ENCODE measurements at places on chromosomes 3 and 15.

DNA sequence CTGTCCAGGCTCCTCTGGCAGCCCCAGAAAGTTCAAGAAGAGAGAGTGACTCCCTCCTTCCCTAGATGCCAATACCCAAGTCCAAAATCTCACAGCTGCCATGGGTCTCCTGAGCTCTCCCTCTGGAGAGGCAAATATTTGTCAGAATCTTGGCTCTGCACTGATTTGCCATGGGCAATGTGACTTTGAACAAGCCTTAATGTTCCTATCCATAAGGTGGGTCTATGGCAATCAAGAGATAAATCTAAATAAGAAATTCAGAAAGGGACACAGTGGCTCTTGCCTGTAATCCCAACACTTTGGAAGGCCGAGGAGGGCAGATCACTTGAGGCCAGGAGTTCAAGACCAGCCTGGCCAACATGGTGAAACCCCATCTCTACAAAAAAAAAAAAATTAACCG, 12.4 kb upstream of the WNT7A start:
- DNase-seq, result no peak

DNA sequence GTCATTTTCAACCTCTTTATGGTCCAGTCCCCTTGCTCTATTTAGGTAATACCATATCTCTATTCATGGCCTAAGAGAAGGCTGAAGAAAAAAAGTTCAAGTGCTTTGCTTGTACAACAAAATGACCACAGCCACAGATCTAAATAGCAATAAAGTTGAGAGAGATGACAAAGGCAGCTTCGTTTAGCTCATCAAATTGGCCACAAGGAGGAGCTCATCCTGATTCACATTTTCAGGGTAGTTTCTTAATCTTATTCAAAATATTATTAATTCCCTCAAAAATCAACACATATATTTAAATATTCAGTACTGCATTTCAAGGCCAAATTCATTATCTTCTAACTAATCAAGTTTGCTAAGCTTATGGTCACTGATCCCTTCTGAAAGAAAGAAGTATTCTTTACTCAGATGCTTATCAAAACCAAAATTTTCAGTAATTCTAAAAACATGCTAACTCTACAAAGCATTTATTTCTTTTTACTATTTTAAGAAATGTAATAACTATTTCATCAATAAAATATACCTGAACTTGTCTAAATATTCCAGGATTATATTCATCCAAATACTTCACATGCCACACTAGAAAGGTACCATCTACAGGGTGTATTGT, 85.5 kb downstream of the DMXL2 start:
- DNase-seq, result no peak

- DNase-seq, result no peak
Measured at GRCh38 chr3:121822973-121823372, 11.9 kb downstream of the IQCB1 start.

DNA sequence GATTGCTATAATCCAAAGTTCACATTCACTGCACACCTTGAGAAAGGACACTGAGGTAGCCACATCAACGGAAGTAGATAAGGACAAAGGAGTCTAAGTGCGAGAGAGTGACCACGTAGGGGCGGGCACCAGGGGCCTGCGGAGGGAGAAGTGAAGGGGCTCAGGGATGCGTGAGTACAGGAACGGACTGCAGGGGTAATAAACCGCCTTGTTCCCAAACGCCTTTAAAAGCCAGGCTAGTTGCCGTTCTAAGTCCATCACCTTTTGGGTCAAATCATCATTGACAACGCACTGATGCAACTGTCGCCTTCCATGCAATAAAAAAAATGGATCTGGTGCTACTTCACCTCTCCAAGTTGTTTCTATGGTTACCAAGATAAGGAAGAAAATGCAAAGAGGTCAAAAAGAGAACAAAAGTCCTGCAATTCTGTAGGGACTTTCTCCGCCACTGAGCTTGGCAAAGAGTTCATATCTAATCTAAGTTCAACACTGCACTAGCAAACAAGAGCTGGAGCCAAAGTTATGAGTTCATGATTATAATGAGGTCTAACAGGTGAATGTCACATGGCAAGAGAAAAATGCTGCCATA, 32.6 kb upstream of the ATP11B start:
- DNase-seq, result no peak

- no peak for DNase-seq
Measured at GRCh38 chr3:66507423-66508260, 6.8 kb upstream of the LRIG1 start.

DNA sequence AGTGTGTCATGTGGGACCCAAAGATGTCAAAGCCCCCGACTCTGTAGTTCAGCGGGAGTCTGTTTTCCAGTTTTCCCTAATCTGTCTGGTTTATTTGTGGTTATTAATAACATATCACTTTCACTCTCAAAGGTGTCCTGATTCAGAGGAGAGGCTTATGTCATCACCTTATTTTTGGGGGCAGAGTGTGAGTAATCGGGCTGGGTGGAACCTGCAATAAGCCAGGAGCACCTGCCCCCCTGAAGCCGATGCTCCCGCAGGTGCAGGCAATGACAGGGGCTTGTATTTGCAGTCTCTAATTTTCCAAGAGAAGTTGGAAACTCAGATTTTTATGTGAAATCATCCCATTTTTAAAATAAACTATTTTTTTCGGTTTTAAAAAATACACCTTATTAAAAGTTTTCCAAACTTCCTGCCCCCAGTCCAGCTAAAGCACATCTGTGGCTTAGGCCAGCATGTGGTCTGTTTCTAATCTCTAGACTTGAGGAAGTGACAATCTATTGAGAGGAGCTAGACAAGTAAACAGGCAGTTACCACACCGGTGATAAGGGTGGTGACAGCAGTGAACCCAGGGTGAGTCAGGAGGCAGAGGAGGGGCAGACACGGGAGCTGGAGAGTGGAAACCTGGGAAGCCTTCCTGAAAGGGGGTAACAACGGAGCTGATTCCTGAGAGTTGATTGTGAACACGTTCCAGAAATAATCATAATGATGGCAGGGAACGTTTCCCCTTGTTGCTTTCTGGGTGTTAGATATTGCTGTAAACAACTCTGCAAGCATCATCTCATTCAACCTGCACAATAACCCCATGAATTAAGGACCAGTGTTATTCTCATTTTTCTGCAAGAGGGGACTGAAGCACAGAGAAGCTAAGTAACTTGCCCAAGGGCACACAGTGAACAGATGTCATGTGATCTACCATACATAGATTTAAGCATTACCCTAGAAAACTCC, 37.2 kb downstream of the BHLHE40 start:
- DNase-seq, result no peak

- DNase-seq, result no peak
Measured at GRCh38 chr3:33918126-33918756, 119.8 kb downstream of the PDCD6IP start.
